ENCODE measurements at places on chromosomes 3 and 15. TPM values are rescaled to one million over a fixed set of nuclear protein-coding genes. Genes with fewer than 3 reads are reported as not detected.

The TGFBR2 gene
- 101 TPM for polyA plus RNA-seq

The TRAK1 gene
- 2.1 TPM for polyA plus RNA-seq

The SLC28A1 gene
- not detected for polyA plus RNA-seq

The SYNPR gene
- polyA plus RNA-seq = not detected

The DPPA4 gene
- polyA plus RNA-seq = 2.3 TPM

The THBS1 gene
- polyA plus RNA-seq = 2.2 TPM

The A4GNT gene
- polyA plus RNA-seq = not detected

The SPSB4 gene
- not detected for polyA plus RNA-seq

The EPHA6 gene
- not detected for polyA plus RNA-seq

The HESX1 gene
- polyA plus RNA-seq = not detected

The IMPG2 gene
- 0.04 TPM for polyA plus RNA-seq

The ASB14 gene
- polyA plus RNA-seq = not detected

The POTEB3 gene
- polyA plus RNA-seq = not detected

The MESP2 gene
- not detected for polyA plus RNA-seq

The PRTG gene
- not detected for polyA plus RNA-seq

The KLF13 gene
- polyA plus RNA-seq = 89.9 TPM

The SCN11A gene
- polyA plus RNA-seq = not detected

The LRRFIP2 gene
- 7.9 TPM for polyA plus RNA-seq

The GOLGA6B gene
- polyA plus RNA-seq = not detected

The C3orf85 gene
- polyA plus RNA-seq = not detected

The SKOR1 gene
- polyA plus RNA-seq = 0.08 TPM

The SLC22A13 gene
- not detected for polyA plus RNA-seq

The LMCD1 gene
- polyA plus RNA-seq = not detected

The MME gene
- polyA plus RNA-seq = not detected

The TIMMDC1 gene
- 54.3 TPM for polyA plus RNA-seq

The ARRDC4 gene
- not detected for polyA plus RNA-seq

The CYP1A2 gene
- polyA plus RNA-seq = not detected

The GOLGA6A gene
- polyA plus RNA-seq = not detected

The CDC25A gene
- 0.16 TPM for polyA plus RNA-seq

The MESP1 gene
- 4.5 TPM for polyA plus RNA-seq

The SEMA5B gene
- polyA plus RNA-seq = not detected

The SYNM gene
- polyA plus RNA-seq = not detected

The STRA6 gene
- polyA plus RNA-seq = not detected

The PLA2G4E gene
- not detected for polyA plus RNA-seq

The COL8A1 gene
- polyA plus RNA-seq = not detected

The TARS3 gene
- 14.1 TPM for polyA plus RNA-seq

The FAM162A gene
- 49.0 TPM for polyA plus RNA-seq

The TRAT1 gene
- 2.2 TPM for polyA plus RNA-seq

The GRAMD1C gene
- 0.45 TPM for polyA plus RNA-seq

The SH2D7 gene
- polyA plus RNA-seq = not detected

The DPPA2 gene
- polyA plus RNA-seq = not detected

The GREM1 gene
- not detected for polyA plus RNA-seq

The P2RY13 gene
- polyA plus RNA-seq = not detected

The LDHAL6B gene
- not detected for polyA plus RNA-seq

The MTMR10 gene
- 10.7 TPM for polyA plus RNA-seq

Measured in immature natural killer cell (primary cell).